ENCODE measurements at places on chromosomes 1 and 21. TPM values are rescaled to one million over a fixed set of nuclear protein-coding genes. Genes with fewer than 3 reads are reported as not detected.

HSD17B7 gene
- total RNA-seq = 10.7 TPM

TRIM58 gene
- not detected for total RNA-seq

ZNF669 gene
- 9.8 TPM for total RNA-seq

OXCT2 gene
- total RNA-seq = 0.49 TPM

RGSL1 gene
- not detected for total RNA-seq

TSPEAR gene
- not detected for total RNA-seq

SYT11 gene
- 5.1 TPM for total RNA-seq
